Hepatocyte (in vitro differentiated cells): ENCODE measurements at places on chromosomes 2 and 18.

DNA sequence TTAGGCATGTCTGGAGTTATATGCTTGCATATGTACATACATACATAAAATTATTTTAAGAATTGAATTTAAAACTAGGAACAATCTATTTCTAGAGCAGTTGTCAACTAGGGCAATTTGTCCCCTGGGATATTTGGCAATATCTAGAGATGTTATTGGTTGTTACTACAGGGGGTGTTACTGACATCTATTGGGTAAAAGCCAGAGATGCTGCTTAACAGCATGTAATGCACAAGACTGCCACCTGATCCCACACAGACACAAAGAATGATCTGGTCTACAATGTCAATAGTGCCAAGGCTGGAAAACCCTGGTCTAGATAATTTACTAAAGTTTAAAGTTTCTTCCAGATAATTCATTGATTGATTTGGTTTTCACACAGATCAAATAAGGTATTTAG, 185.3 kb downstream of the NYAP2 start:
- no peak overlapping the region for H3K4me3 ChIP-seq
- DNase-seq, result no peak
- H3K36me3 ChIP-seq, result no peaks in the 10 kb centered on the region
- no peaks in the 10 kb centered on the region for H3K4me1 ChIP-seq
- no peaks in the 10 kb centered on the region for H3K27me3 ChIP-seq

GRCh38 chr18:23719634-23720201, 30.5 kb downstream of the LAMA3 start:
- peaks cover 27% of the 10 kb centered on the region for H3K4me1 ChIP-seq
- H3K27me3 ChIP-seq, result no peaks in the 10 kb centered on the region
- no peaks in the 10 kb centered on the region for H3K36me3 ChIP-seq
- peak overlapping the region; percentile 55 for H3K27ac ChIP-seq

- no peaks in the 10 kb centered on the region for H3K27me3 ChIP-seq
- no peak overlapping the region for H3K27ac ChIP-seq
- no peaks in the 10 kb centered on the region for H3K4me1 ChIP-seq
- H3K36me3 ChIP-seq, result no peaks in the 10 kb centered on the region
Observed at GRCh38 chr2:155679647-155680046, 652.9 kb downstream of the NR4A2 start.

DNA sequence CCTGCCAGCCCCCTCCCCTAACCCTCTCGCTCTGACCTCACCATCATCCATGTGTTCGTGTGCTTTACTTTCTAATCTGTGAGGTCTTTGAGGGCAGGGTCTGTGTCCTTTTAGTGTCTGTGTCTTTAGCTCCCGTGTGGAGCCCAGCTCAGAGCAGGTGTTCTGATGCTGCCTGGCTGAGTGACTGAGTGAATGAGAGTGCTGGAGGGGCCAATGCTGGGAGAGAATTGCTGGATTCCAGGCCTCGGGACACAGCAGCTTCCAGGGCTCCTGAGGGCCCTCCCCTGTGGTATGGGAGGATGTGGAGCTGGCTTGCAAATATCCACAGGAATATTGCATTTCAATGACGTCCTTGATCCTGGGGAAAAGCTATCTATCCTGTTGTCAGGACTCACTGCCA, 160.6 kb downstream of the ANKRD30B start:
- DNase-seq, result no peak
- H3K4me1 ChIP-seq, result no peaks in the 10 kb centered on the region
- no peaks in the 10 kb centered on the region for H3K36me3 ChIP-seq
- H3K4me3 ChIP-seq, result no peak overlapping the region
- no peak overlapping the region for H3K27ac ChIP-seq
- no peaks in the 10 kb centered on the region for H3K27me3 ChIP-seq

GRCh38 chr2:198874472-198874858, 583.3 kb downstream of the SATB2 start:
- no peaks in the 10 kb centered on the region for H3K36me3 ChIP-seq
- DNase-seq, result no peak
- no peak overlapping the region for H3K27ac ChIP-seq
- H3K27me3 ChIP-seq, result no peaks in the 10 kb centered on the region

GRCh38 chr2:186256540-186256939, 229.5 kb upstream of the ZC3H15 start:
- H3K27ac ChIP-seq, result no peak overlapping the region
- no peaks in the 10 kb centered on the region for H3K36me3 ChIP-seq
- H3K4me1 ChIP-seq, result no peaks in the 10 kb centered on the region
- H3K27me3 ChIP-seq, result no peaks in the 10 kb centered on the region
- peak; percentile 56 for DNase-seq

DNA sequence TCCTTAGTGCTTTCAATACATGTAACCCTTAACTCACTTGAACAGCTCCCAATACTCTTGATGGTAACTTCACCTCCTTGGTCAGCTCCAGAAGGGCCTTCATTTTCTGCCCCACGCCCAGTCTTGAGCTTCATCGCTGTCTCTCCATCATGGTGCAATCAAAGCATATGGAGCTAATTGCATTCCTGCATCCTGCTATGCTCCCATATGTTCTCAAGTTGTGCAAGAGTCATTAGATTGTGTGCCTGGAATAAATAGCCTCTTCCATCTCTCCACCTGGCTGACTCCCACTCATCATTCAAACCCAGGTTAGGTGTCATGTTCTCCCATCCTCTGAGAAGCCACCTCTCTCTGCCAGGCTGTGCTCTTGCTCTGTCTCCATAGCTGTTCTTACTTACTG, 364.5 kb upstream of the RGPD4 start:
- DNase-seq, result no peak
- no peak overlapping the region for H3K4me3 ChIP-seq
- no peaks in the 10 kb centered on the region for H3K36me3 ChIP-seq
- H3K27ac ChIP-seq, result no peak overlapping the region
- no peaks in the 10 kb centered on the region for H3K4me1 ChIP-seq
- H3K27me3 ChIP-seq, result no peaks in the 10 kb centered on the region
